ENCODE measurements at places on chromosomes 2 and 18. TPM values are rescaled to one million over a fixed set of nuclear protein-coding genes. Genes with fewer than 3 reads are reported as not detected.

GRCh38 chr2:44061876-44062275 is 66.1 kb upstream of the LRPPRC start:
- no peaks in the 10 kb centered on the region for H3K27me3 ChIP-seq
- no peaks in the 10 kb centered on the region for H3K4me1 ChIP-seq
- H3K4me3 ChIP-seq, result no peak overlapping the region
- H3K36me3 ChIP-seq, result no peaks in the 10 kb centered on the region
- H3K27ac ChIP-seq, result no peak overlapping the region

DNA sequence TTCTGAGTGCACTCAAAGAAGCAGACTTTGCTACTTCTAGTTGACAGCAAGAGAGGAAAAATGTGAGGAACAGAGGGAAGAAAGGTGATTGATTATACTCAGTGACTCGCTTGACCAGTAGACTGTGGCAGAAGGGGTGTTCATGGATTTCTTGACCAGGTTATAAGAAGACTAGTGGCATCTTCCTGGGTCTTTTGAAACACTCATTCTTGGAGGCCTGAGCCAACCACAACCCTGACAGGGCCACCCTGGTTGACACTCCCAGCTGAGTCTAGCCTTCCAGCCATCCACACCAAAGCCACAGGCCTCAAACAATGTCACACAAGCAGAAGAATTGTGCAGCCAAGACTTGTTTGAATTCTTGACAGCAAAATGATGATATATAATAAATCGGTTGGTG is 366.3 kb downstream of the SS18 start:
- no peak overlapping the region for H3K27ac ChIP-seq
- no peaks in the 10 kb centered on the region for H3K4me1 ChIP-seq
- DNase-seq, result no peak
- no peaks in the 10 kb centered on the region for H3K36me3 ChIP-seq

- DNase-seq, result no peak
- no peaks in the 10 kb centered on the region for H3K4me1 ChIP-seq
- H3K27ac ChIP-seq, result no peak overlapping the region
- H3K4me3 ChIP-seq, result no peak overlapping the region
Measured at GRCh38 chr2:175585496-175585895, 404.0 kb upstream of the ATP5MC3 start.

GRCh38 chr2:140014204-140014546 is 1234.0 kb upstream of the NXPH2 start:
- no peak for DNase-seq
- no peaks in the 10 kb centered on the region for H3K27me3 ChIP-seq
- H3K27ac ChIP-seq, result no peak overlapping the region
- H3K36me3 ChIP-seq, result no peaks in the 10 kb centered on the region
- no peak overlapping the region for H3K4me3 ChIP-seq

DNA sequence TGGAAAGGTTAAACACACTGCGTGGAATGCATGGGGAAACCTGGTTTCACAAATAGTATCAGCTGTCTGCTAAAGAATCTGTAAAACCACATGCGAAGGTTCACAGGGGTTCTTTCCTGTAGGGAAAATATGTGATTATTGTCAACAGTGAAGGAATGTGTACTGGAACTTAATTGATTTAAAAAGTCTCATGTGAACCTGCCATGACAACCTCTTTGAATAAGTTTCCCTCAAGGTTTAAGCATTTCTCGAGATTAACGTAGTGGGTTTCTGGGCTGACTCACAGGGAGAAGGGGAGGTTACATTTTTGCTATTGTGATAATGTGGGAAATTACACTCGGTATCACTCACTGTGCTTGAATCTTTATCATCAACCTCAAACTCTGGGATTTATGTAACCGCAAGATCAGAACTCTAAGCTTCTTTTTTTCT is 28.2 kb upstream of the IL1R1 start:
- DNase-seq, result no peak
- peaks cover 2% of the 10 kb centered on the region for H3K4me1 ChIP-seq
- H3K27ac ChIP-seq, result no peak overlapping the region
- no peaks in the 10 kb centered on the region for H3K27me3 ChIP-seq

GRCh38 chr2:148876202-148876594 is 1.2 kb downstream of the KIF5C start:
- no peak for DNase-seq
- H3K27ac ChIP-seq, result no peak overlapping the region

DNA sequence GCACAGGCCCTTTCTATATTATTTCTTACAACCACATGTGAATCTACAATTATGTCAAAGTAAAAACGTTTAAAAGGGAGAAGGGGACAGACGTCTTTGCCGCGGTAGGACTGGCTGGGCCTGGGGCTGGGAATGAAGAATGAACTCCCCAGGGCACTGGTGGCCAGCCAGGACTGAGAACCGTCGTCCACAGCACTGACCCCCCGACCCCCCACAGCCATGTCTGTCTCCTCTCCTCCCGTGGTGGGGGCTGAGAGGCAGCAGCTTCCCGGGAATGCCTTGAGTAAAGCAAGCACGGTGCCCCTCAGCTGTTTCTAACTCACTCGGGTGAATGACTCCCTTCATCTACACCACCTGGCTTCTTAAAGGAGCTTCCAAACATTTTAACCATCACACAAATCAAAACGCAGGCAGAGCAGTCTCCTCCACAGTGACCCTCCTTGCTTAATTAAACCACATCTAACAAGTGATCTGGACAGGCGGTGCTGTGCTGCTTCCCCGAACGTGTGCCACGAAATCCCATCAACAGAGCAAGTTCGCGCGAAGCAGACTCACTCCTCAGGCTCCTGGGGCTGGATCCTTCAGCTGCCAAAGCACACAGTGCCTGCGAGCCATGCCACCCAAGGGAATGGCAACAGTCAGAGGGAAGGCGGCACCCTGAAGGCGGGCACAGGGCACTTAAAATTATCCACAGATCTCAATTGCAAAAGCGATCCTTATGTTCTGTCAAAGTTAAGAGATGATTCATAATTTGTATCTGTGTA is 217.7 kb downstream of the EIPR1 start:
- H3K36me3 ChIP-seq, result no peaks in the 10 kb centered on the region
- no peak for DNase-seq
- H3K4me1 ChIP-seq, result no peaks in the 10 kb centered on the region
- H3K27ac ChIP-seq, result no peak overlapping the region
- no peaks in the 10 kb centered on the region for H3K27me3 ChIP-seq

Gene LMAN2L
- 15.7 TPM for total RNA-seq

DNA sequence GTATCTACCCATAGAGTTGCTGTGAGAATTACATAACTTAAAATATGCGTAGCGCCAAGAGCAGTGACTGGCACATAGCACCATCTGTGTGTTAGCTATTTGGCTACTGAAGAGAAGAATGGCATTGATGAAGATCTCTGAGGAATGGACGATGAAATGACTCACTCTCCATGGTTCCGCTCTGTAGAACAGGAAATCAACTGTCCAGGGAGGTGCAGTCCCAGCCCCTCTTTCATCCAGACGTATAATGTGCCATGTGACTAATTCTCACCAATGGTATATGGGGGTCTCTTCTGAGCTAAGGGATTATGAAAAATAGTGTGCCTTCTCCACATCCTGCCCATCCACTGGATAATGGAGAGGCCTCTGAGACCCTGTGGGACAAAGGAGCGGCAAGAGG is 254.8 kb downstream of the CYP26B1 start:
- H3K27me3 ChIP-seq, result no peaks in the 10 kb centered on the region
- no peaks in the 10 kb centered on the region for H3K4me1 ChIP-seq
- H3K4me3 ChIP-seq, result no peak overlapping the region
- H3K36me3 ChIP-seq, result no peaks in the 10 kb centered on the region
- H3K27ac ChIP-seq, result no peak overlapping the region
- DNase-seq, result no peak

GRCh38 chr2:85728883-85729824 is 24.6 kb upstream of the ATOH8 start:
- no peaks in the 10 kb centered on the region for H3K27me3 ChIP-seq
- H3K4me3 ChIP-seq, result no peak overlapping the region
- peak; percentile 71 for DNase-seq
- no peaks in the 10 kb centered on the region for H3K36me3 ChIP-seq
- no peak overlapping the region for H3K27ac ChIP-seq
- no peaks in the 10 kb centered on the region for H3K4me1 ChIP-seq

DNA sequence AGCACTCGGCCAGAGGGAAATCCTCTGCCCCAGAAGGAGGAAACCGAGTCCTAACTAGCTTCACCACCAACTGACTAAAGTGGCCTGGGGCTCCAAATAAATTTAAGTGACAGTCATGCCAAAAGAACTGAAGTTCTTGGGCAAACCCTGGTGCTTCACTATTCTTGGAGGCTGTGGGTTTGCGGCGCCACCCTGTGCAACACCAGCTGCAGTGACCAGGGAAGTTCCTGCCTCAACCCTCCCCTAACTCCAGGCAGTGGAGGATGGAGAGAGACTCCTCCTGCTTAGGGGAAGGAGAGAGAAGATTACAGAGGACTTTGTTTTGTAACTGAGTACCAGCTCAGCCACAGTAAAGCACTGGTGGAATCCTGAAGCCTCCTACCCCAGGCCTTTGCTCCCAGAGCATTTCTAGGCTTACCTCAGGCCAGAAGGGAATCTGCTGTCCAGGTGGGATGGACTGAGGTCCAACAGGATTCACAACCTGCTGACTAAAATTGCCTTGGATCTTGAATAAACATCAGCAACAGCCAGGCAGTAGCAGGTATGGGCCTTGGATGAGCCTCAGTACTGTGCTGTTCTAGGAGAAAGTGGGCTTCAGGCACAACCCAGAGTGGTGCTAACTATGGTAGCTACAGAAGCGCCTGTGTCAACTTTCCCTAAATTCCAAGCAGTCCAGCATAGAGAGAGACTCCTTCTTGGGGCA is 29.4 kb upstream of the BMP10 start:
- no peak overlapping the region for H3K27ac ChIP-seq
- no peaks in the 10 kb centered on the region for H3K4me1 ChIP-seq
- DNase-seq, result no peak
- no peaks in the 10 kb centered on the region for H3K36me3 ChIP-seq
- no peaks in the 10 kb centered on the region for H3K27me3 ChIP-seq

DNA sequence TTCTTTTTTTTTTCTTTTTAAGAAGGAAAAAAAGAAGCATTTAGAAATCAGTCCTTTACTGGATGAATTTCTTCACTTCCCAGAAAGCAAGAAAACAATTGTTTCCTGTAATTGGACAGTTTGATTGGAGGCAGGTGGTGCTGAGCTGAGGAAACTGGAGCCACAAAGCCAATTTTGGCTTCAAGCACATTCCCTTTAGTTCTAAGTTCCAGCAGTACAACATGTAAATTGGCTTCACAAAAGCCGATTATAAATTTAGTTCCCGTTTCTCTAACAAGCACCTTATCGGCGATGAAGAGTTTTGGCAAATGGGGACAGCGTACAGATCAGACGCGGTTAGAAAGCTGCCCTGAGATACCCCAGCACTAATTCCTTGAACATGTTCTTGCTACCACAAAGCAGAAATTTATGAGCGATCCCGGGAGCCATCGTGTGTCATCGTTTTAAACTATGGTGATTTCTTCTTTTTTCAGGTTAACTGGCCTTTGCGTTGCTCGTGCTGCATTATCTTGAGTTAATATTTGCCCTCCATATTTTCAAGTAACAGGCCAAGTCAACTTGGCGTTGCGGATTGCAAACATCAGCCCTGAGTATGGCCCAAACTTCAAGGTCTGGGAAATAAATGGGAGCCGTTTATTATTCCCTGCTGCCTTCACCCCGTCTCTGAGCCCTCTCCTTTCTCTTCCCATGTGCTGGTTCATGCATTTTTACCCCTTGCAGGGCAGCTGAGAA is 190.4 kb upstream of the ID2 start:
- H3K4me1 ChIP-seq, result peaks cover 8% of the 10 kb centered on the region
- H3K36me3 ChIP-seq, result no peaks in the 10 kb centered on the region
- no peak overlapping the region for H3K27ac ChIP-seq
- no peak overlapping the region for H3K4me3 ChIP-seq

- no peak for DNase-seq
- no peaks in the 10 kb centered on the region for H3K27me3 ChIP-seq
- no peak overlapping the region for H3K27ac ChIP-seq
- no peak overlapping the region for H3K4me3 ChIP-seq
- no peaks in the 10 kb centered on the region for H3K36me3 ChIP-seq
Measured at GRCh38 chr2:64615844-64616536, 37.7 kb downstream of the SERTAD2 start.

DNA sequence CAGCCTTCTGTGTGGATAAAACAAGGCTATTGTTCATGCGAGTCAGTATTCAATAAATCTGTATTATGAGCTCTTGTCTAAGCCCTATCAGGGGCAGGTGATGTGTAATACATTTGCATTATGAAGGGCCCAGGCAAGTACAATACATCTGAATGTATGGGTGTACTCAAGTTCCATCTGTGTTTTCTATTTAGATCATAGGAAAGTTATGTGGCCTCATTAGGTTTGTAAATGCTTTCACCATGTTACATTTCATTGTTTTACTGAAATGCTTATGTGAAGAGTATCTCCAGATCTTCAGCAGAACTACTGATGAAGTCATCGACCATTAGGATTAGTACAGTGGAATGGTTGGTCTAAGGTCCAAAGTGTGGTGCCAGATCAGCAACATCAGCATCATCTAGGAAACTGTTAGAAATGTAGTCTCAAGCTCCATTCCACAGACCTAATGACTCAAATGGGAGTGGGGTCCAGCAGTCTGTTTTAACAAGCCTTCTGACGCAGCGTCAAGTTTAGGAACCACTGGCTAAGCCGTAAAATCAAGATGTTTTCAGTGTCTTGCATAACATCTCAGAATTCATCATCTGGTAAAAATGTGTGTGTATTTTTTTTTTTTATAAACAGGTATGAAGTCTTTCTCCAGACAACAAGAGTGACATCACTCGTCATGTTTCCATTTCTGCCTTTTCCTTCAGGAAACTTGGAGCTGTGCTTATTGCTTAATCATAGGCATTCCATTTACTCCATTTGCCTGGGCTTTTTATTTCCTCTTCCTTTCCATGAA is 80.5 kb downstream of the LYPD6 start:
- no peak overlapping the region for H3K4me3 ChIP-seq
- no peak for DNase-seq
- H3K36me3 ChIP-seq, result no peaks in the 10 kb centered on the region
- H3K27ac ChIP-seq, result no peak overlapping the region
- no peaks in the 10 kb centered on the region for H3K27me3 ChIP-seq
- no peaks in the 10 kb centered on the region for H3K4me1 ChIP-seq

GRCh38 chr2:214076527-214076926 is 334.3 kb upstream of the VWC2L start:
- no peaks in the 10 kb centered on the region for H3K36me3 ChIP-seq
- H3K27me3 ChIP-seq, result no peaks in the 10 kb centered on the region
- no peak overlapping the region for H3K27ac ChIP-seq
- no peaks in the 10 kb centered on the region for H3K4me1 ChIP-seq

Gene ANKRD62
- total RNA-seq, result not detected

GRCh38 chr2:45643095-45643494 is 8.4 kb upstream of the PRKCE start:
- H3K4me3 ChIP-seq, result peak overlapping the region; percentile 59
- H3K4me1 ChIP-seq, result peaks cover 2% of the 10 kb centered on the region

Gene REG3G
- not detected for total RNA-seq

- no peak overlapping the region for H3K27ac ChIP-seq
- no peaks in the 10 kb centered on the region for H3K4me1 ChIP-seq
- no peak overlapping the region for H3K4me3 ChIP-seq
- no peaks in the 10 kb centered on the region for H3K27me3 ChIP-seq
Measured at GRCh38 chr2:119960821-119961220, 52.1 kb upstream of the EPB41L5 start.

Measured in H1 (cell line).